ENCODE measurements at places on chromosomes 6 and 20.

DNA sequence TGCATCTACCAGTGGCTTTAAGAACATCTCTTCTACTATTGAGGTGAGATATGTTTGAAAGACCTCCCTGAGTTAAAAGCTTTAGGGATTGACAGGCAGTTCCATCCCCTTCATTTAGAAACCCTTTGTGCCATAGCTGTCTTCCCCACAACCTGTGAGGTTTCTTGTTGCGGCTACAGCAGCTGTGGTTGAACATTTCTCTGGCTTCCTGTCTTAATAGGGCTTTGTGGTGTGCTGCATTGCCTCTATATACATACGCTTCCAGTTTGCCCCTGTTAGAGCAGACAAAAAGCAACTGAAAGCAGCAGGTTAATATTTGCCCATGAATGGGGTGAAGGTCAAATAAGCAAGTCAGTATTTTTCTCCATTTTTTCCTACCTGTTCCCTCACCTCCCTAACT lies 210.2 kb downstream of the TMEM200A start:
- DNase-seq: no peak

DNA sequence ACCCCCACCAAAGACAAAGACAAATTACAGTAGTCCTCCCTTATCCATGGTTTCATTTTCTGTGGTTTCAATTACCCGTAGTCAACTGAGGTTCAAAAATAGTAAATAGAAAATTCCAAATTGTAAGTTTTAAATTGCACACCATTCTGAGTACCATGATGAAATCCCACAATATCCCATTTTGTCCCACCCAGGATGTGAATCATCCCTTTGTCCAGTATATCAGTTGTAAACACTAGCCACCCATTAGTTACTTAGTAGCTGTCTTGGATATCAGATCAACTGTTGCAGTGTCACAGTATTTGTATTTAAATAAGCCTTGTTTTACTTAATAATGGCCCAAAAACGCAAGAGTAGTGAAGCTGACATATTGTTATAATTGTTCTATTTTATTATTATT lies 364.0 kb upstream of the ARID1B start:
- no peak for DNase-seq

GRCh38 chr6:82458147-82458546 lies 94.5 kb downstream of the TPBG start:
- peak; percentile 92 for DNase-seq

DNA sequence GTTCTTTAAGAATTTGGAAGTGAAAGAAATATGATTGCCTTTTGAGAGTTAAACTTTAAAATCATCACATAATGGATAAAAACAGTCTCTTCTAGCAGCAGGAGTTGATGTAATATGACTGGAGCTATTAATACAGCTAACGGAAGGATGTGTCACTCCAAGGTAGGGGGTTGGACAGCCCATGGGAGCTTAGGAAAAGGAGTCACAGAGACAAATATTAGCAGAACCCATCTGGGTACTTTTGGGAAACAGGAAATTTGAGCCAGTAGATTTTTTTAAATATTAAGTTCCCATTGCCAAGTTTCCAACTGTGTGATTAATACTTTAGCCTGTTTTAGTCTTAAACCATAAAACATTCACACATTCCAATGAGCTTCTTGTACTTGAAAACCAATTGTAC lies 164.7 kb upstream of the RIMS1 start:
- no peak for DNase-seq

DNA sequence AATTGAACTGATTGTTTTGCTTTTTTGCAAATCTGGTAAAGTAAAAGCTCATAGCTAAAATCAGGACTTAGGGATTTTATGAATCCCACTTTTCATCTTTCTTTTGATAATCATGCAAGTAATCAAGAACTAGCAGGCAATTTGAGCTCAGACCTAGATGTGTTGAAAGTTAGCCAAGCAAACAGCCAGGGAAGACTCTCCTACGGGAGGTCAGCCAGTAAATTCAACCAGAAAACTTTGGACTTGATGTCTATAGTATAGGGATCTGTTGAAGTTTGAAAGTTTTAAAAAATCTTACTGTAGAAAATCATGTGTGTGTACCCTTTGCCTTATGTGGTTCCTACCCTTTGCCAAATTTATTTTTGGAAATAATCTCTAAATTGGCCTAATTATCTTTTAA lies 95.0 kb upstream of the TPD52L1 start:
- DNase-seq: no peak

GRCh38 chr6:34412016-34412415 lies 13.9 kb downstream of the RPS10 start:
- DNase-seq: no peak

DNA sequence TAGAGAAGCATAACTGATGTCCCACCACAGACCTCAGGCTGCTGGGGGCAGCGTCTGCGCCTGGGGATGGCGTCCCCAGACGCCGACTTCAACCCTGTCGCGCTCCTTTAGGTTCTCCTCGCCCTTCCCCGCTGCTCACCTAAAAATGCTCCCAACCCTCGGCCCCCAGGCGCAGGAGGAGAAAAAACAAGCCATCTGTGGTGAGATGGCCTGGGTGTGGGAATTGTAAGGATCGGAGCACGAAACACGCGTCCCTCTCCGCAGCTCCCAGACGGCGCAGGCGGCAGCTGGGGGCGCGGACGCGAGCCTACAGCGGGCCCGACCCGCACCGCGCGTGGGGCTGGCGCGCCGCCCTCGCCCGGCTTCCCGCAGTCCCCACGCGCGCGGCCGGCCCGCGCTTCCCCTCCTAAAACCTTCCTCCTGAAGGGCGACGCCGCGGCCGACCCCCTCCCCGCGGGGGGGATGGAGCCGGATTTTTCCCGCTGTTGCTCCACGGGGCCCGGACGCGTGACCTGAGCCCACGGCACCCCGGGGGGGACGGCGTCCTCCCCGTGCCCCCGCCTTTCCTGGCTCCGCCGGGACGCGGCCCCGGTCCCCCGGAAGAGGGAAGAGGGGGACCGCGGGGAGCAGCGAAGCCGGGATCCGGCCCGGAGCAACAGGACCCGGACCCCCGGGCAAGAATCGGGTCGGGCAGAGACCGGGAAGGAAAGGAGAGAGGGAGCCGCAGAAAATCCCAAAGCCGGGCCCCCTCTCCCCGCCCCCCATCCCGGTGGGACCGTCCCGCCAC lies 611 bp downstream of the EPB41L2 start:
- no peak for DNase-seq

DNA sequence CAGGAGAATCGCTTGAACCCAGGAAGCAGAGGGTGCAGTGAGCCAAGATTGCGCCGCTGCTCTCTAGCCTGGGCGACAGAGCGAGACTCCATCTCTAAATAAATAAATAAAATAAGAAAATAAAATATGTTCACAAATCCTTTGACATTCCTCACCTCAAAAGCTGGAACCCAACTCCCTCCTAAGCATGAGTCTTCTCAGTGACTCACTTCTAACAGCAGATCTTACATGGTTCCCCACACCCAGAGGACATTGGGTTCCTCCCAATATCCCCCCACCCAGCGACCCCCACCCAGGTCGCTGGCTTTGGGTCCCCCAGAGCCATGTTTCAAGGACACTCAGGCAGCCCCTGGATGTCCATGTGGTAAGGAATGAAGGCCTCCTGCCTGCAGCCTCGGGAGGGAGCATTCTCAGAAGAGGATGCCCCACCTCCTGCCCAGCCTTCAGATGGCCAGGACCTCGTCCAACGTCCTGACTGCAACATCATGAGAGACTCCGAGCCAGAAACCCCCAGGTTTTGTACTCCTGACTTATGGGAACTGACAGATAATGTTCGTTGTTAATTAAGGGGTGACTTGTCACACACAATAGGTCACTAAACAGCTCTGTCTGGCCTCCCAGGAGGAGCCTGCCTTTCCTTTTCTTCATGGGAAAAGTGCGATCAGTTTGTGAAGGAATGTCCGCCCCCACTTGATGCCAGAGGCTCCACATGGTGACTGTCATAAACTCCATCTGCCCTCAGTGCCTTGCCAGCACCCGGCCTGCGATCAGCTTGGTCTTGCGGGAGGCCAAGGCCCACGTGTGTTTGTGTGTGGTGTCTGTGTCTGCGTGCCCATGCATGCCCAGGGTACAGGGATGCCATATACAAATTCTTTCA lies 10.1 kb upstream of the GMEB2 start:
- no peak for DNase-seq

DNA sequence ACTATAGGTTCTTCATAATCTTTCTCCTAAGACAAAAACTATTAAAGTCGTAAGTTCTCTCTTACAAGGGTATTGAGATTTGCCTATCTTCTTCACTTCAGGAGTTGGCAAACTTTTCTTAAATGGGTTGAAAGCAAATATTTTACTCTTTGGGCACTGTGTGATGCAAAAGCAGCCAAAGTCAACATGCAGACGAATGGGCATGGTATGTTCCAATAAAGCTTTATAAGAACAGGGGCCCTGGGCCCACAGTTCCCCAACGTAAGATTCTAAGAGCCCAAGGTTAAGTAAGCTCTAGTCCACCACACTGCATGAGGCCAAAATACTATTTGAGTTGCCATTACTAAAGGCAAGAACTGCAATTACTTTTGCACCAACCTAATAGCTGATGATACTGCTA lies 11.5 kb downstream of the CD164 start:
- no peak for DNase-seq

- DNase-seq: no peak
Measured at GRCh38 chr20:61748376-61748775, 317.3 kb downstream of the TAF4 start.

DNA sequence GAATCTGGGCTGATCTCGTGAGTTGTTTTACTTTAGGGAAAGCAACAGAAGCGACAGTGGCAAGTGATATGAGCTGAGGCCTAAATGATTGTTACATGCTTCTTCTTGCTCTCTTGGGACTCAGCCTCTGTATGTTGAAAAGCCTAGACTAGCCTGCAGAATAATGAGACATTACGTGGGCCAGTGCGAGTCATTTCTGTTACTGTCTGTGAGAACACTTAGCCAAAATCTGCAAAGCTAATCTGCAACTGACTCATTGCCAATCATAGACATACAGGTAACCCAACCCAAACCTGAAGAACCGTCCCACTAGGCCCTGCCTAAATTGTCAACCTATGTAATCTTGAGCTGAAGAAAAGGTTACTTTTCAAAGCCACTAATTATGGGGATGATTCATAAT lies 77.4 kb upstream of the F13A1 start:
- DNase-seq: no peak

DNA sequence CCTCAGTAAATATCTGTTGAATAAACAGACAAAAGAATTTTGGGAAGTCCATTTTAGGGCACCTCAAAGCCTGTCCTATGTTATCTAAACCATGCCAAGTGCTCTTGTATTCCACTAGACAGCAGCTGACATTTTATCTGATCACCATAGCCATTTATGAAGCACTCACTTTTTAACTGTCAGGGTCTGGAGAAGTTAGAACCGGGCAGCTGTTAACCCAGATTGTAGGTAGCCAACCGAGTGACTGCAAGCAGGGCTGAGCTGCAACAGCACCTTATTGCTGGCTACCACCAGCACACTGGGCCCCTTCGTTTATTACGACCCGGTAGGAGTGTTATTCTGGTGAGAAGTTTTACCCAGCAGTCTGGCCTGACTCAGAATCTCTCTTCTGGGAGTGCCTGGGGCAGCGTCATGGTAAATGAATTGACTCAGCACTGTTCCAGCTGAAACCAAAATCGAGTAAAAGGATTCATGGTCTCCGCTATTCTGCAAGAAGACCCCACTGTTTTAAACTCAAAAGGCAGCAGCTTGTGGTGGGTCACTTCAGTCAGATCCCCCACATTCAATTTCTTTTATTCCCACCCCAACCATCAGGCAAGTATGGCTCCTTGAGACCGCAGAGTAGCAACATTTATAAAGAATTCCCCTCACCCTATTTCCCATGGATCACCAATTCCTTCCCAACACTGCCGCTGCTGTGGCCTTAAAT lies 1.7 kb downstream of the UBE2V1 start:
- peak; percentile 81 for DNase-seq

GRCh38 chr6:26426691-26427450 lies 13.4 kb upstream of the BTN3A3 start:
- no peak for DNase-seq

GRCh38 chr20:10733122-10733521 lies 59.3 kb upstream of the JAG1 start:
- peak; percentile 69 for DNase-seq

GRCh38 chr20:61487346-61487996 lies 235.4 kb downstream of the CDH4 start:
- no peak for DNase-seq

GRCh38 chr6:36662827-36663256 lies 15.7 kb upstream of the CDKN1A start:
- DNase-seq: no peak

- no peak for DNase-seq
Measured at GRCh38 chr6:38713812-38714211, 1.3 kb upstream of the DNAH8 start.

GRCh38 chr6:69059413-69059812 lies 424.3 kb downstream of the ADGRB3 start:
- DNase-seq: no peak

DNA sequence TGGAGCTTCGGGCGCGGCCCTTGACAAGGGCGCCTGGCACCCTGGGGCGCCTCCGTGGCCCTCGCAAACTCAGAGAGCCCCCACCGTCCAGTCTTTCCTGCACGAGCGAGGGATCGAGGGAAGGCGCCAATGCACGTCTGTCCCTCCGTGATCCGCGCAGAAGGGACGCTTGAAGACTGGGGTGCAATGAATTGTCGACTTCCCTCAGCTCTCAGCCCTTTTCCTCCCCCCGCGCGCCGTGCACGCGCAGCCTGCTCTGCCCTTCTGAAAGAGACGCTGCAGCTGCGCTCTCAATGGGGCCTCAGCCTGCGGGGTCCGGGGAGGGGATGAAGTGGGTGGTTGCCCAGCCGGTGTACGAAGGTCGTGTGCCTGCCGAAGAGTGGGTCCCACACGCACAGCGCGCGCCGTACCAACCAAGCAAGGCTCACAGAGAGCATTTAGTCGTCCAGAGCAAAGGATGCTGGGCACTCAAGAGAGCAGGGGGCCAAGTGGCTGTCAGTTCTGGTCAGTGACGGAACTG lies 5.5 kb upstream of the SOX4 start:
- DNase-seq: peak; percentile 64

DNA sequence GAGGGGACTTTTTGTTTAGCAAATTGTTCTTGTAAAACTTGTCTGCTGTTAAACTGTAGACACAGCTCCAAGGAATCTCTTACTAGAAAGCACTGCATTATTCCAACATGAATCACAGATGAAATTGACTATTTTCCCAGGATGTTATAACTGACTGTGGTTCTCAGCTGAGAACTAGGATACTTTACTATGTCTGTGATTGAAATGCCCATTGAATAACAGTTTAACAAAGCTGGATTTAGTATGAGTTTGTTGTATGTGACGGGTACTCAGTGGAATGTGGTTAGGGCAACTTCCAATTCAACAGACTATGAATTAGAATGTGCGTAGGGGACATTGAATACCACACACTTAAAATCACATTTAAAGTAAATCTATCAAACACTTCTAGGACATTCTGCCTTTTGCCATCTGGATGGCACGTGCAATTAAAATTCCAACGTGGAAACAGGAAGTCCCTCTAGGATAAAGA lies 193.4 kb upstream of the PREP start:
- no peak for DNase-seq

DNA sequence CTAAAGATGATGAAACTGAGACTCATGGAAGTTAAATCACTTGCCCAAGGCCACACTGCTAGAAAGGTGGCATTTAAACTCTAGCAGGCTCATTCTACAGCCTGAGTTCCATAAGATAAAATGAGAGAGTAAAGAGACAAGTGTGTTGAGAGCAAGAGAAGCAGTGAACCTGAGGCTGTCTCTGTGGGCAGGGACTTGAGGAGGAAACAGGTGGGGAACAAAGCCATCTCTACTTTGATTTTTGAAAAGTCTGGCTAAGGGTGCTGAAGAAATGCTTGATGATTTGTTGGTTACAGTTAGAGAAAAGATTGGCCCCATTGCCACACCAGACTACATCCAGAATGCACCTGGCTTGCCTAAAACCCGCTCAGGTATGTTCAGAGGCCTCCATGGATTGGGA lies 29.0 kb downstream of the GSS start:
- DNase-seq: no peak
